ENCODE measurements at places on chromosomes 1 and 21.
A peak's percentile ranks its signal among the peaks of the same experiment; 100 is the strongest.

- no peak for DNase-seq
Observed at GRCh38 chr21:35024071-35024420, 25.1 kb downstream of the RUNX1 start.

DNA sequence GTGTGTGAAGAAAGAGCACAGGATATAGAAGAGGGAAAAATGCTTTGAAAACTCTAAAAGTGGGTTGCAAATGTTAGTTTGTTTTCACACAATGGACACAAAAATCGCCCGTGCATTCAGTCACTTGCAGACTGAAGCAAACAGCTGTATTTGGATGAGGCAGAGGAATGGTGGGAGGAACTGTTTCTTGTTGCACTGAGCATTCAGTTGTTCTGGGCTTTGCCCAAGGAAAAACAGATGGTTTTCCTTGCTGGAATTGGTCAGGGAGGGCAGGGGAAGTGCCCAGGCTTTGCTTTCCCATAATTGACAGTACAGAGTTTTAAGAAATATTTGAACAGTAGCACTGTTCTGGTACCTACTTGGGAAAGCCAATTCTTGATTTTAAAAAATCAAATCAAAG lies 19.5 kb upstream of the WARS2 start:
- DNase-seq: no peak

DNA sequence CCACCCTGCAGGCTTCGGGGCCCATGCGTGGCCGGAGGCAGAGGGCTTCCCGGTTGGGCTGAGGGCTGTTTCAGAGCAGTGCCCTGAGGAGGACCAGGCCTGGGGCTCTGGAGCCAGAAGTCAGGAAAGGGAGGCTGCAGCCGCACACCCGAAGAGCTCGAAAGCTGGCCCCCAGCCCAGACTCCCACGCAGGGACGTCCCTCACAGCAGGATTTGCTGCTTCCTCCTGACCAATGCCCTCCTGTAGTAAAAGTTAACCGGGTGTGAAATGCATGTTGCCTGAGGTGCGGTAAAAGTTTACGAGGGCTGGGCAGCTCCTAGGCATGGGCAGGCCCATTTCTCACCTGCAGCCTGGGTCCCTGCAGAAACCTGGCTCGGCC lies 101.5 kb upstream of the ARHGEF16 start:
- no peak for DNase-seq

GRCh38 chr1:71641903-71642302 lies 561.1 kb upstream of the ZRANB2 start:
- no peak for DNase-seq

DNA sequence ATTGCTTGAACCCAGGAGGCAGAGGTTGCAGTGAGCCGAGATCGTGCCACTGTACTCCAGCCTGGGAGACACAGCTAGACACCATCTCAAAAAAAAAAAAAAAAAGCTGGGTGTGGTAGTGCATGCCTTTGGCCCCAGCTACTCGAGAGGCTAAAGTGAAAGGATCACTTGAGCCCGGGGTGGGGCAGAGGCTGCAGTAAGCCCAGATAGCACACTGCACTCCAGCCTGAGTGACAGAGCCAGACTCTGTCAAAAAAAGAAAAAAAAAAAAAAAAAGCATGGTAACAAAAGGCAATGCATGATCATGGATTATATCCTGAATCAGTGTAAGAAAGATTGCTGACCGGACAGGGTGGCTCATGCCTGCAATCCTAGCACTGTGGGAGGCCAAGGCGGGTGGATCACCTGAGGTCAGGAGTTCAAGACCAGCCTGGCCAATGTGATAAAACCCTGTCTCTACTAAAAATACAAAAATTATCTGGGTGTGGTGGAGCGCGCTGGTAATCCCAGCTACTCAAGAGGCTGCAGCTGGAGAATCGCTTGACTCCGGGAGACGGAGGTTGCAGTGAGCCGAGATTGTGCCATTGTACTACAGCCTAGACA lies 76.3 kb downstream of the RUSC1 start:
- no peak for DNase-seq

DNA sequence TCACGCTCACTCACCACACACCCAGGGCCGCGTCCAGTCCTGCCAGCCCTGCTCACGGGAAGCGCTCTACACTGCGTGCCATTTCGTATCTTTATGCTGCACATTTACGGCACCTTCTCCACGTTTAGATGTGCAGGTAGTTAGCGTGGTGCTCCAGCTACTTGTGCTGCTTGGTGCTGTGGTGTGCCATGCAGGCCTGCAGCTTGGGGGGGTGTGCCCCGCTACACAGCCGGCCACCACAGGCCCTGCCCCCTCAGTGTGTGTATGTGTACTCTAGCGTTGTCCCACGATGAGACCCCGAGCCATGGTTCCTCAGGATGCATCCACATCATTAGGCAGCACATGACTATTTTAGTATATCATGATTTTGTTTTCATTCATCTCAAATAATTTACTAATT lies 38.3 kb downstream of the SNAP47 start:
- DNase-seq: no peak

DNA sequence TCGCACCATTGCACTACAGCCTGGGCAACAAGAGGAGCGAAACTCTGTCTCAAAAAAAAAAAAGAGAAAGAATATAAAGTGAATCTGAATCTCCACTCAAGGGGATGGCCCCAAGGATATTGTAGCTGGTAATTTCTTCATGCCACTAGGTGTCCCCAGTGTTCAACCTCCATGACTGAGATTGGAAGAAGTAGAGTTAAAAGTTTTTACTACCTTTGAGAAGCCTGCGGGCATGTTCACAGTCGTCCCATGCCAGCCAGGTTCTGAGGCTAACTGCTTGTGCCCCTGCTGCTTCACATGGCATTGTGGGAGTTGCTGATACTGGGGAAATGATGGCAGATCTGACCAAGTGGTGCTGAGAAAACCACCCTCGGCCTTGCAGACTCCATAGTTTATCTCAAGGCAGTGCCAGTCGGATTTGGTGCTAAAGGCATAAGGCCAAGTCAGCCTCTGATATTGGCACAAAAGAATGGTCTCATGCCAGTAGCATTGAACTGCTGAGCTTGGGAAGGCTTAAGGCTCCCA lies 10.8 kb upstream of the SHISA4 start:
- DNase-seq: no peak

DNA sequence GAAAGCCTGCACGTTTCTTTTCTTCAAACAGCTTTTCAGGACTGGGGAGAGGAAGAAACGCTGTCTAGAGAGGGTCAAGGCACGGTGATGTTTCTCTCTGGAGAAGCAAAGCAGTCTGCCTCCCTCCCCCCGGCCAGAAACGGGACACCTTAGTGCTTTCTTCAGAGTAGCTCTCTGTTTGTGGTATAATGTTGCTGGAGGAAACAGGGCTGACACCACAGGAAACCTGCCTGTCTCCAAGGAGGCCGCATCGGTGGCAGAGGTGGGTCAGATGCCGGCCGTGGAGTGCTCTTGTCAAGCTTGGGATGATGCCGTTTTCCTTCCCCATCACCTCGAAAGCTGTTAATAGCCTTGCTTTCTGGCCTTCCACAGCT lies 139.4 kb downstream of the DHRS3 start:
- peak; percentile 47 for DNase-seq

- peak; percentile 30 for DNase-seq
Observed at GRCh38 chr1:25065795-25066238, 135.7 kb upstream of the RUNX3 start.

Data from CD4-positive, alpha-beta T cell treated with Interleukin-6 at 100 ng/mL for 8 hours (primary cell).